ENCODE measurements at places on chromosomes 6 and 20.

- no peak for DNase-seq
Observed at GRCh38 chr6:82970839-82971238, 94.8 kb downstream of the UBE3D start.

DNA sequence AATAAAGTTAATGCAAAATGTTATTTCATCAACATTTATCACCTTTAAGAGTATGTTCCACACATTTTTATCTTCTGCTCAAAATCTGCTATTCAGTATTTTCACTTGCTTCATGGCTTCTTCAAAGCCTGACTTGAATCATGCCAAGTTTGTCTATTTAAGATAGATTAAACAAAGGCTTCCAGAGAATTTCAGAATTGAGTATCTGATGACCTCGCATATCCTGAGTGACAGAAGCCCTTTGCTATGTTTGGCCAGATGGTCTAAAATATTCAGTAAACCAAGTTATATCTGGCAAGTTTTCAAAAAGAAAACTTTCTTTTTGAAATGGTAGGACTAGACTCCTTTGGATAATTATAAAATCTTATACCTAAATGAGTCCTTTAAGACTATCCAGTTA, 348.9 kb upstream of the KCNQ5 start:
- no peak for DNase-seq

- no peak for DNase-seq
Observed at GRCh38 chr6:98530732-98531131, 303.6 kb upstream of the POU3F2 start.

DNA sequence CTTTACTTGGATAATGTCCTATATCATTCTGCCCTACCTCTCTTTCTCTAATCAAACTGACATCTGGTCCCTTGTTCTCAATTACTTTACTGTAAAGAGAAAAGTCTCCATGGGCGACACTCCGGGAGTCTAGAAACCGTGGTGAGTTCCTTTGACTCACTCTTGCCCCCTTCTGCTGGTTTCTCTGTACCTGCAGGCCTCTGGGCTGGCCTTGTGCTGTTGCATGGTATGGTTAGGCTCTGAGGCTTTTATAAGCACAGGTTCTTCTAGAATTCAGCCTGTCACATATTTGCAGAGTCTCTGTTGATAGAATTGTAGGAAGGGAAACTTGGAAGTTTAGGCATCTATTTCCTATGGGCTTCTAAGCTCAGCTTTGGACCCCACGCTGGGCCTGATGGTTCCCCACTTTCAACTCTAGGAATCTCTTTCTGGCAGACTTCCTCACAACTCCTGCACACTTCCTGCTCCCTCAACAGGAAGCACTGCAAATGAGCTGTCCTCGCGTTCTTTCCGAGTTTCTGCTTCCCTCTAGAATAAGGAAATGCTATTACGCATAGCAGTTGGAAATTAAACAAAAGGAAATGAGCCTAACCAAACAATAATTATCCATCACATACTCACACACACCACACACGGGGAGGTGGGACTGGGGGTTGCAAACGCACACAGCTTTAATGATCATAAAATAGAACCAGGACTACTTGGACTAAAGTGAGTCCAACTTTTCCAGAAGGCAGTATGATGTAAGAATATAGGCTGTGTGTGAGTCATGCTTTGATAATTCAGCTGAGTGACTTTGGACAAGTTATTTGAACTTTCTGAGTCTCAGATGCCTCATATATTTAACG, 683.3 kb downstream of the QKI start:
- no peak for DNase-seq

DNA sequence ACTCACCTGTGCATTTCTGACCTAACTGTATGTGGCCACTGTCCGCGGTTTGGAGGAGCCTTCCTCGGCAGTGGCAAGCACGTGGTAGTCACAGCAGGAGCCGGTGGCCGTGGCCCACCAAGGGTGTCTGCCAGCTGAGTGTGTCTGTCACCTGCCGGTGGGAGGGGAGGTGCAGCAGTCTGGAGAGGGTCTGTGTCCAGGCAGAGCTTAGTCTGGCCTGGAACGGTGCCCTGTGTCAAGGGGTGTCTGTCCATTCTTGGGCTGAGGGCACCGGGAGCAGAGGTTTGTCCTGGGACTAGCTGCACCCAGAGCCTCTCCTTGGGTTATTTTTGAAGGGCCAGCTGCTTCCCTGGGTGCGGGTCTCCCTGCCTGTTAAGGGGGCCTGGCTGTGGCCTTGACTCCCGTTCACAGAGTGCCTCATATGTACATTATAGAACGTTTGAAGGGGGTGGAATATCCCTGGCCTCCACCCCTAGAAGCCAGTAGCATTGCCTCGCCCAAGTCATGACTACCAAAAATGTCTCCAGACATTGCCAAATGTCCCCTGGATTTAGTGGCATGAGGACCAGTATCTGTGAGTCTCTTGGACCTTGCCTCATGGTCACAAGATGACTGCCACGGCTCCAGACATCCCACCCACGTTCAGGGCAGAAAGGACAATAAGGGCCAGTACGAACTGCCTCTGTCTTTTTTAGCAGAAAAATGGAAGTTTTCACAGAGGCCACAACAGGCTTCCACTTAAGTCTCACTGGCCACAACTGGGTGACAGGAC, 5.2 kb downstream of the RBM38 start:
- DNase-seq: no peak

- no peak for DNase-seq
Observed at GRCh38 chr6:167984876-167985604, 12.4 kb upstream of the KIF25 start.

GRCh38 chr6:67952121-67952520, 683.0 kb upstream of the ADGRB3 start:
- DNase-seq: no peak

DNA sequence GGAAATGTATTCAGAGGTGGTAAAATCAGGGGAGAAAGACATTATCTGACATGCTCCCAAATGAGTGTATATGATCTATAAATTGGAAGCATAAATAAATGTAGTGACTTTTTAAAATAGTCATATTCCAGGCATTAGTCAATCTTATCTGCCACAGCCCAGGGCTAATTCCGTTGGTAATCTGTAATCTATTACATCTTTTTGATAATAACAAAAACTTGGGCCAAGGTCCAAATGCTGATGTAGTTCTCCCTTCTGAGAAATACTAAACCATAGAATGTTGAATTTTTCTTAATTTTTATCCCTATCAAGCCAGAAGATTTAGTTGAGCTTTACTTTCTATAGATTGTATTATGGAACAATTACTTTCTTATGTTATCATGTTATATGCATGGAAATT, 1279.8 kb downstream of the EPHA7 start:
- DNase-seq: no peak

- DNase-seq: no peak
Observed at GRCh38 chr20:40683221-40683893, 5.7 kb downstream of the MAFB start.

DNA sequence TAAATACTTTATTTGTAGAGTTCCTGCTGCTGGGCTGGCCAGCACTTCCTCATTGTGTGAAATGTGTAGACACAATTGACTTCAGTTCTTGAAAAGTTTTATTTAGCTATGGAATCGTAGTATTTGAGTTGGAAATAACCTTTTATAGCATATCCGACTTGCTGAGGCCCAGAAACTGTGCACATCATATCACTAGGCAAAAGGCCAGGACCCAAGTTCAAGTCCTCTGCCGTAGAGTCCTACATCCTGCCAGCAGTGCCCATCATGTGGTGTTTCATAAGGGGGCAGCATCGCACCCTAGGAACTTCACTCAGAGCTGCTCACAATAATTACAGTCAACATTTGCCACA, 207.7 kb upstream of the SNX9 start:
- no peak for DNase-seq

DNA sequence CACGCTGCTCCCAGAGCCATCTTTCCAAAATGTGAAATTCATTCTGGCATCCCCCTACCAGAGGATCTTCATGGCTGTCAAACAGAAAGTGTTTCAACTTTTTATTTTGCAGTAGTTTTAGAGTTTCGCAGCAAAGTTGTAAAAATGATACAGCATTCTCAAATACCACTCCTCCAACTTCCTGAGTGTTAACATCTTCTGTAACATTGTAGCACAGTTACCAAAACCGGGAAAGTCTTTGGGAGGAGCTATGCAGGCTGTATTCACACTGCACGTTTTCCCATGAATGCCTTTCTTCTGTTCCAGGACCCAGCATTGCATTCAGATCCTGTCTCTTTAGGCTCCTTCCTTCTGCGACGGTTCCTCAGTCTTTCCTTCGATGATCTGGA, 30.1 kb downstream of the CDYL start:
- DNase-seq: no peak

GRCh38 chr6:15001326-15001910, 244.5 kb upstream of the JARID2 start:
- DNase-seq: no peak

- DNase-seq: no peak
Observed at GRCh38 chr6:150347845-150348244, 21.0 kb upstream of the IYD start.

DNA sequence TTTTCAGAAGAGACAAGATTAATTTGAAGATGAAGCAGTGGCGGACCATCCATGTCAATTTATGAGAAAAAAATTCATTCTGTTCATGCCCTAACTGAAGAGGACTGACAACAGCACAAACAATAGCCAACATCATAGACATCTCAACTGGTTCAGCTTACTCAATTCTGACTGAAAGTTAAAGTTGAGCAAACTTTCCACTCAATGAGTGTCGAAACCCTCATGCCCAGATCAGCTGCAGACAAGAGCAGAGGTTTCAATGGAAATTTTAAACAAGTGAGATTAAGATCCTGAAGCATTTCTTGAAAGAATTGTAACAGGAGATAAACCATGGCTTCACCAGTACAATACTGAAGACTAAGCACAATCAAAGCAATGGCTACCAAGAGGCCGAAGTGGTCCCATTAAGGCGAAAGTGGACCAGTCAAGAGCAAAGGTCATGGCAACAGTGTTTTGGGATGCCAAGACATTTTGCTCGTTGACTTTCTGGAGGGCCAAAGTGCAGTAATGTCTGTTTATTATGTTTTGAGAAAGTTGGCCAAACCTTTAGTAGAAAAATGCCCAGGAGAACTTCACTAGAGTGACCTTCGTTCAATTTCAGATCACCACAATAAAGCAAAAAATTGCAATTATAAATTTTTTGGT, 6.1 kb upstream of the SFT2D1 start:
- DNase-seq: no peak

GRCh38 chr20:7608250-7608649, 332.0 kb downstream of the HAO1 start:
- no peak for DNase-seq
